Fibroblast of mammary gland (primary cell): ENCODE measurements at places on chromosomes 2 and 18.

GRCh38 chr2:150312271-150312670 is 175.2 kb downstream of the RND3 start:
- no peak for DNase-seq

- no peak for DNase-seq
These were observed 802.0 kb downstream of the DCC start for GRCh38 chr18:53142005-53142404.

- DNase-seq, result peak; percentile 54
These were observed 498.6 kb downstream of the TXNL1 start for GRCh38 chr18:56139792-56140254.

- no peak for DNase-seq
These were observed 250.6 kb downstream of the SMAD2 start for GRCh38 chr18:47679864-47680263.

DNA sequence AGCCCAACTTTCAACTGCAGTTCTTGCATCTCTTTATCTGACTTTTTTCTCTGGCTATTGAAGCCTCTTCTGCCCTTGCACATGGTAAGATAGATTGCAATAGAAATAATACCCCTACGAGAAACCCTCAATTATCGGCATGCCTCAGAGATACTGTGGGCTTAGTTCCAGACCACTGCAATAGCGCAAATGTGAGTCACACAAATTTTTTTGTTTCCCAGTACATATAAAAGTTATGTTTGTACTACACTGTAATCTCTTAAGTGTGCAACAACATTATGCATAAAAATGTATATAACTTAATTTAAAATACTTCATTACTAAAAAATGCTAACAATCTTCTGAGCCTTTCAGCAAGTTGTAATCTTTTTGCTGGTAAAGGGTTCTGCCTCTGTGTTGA is 124.7 kb downstream of the PDE1A start:
- DNase-seq, result peak; percentile 79

GRCh38 chr2:45879936-45880335 is 228.5 kb downstream of the PRKCE start:
- no peak for DNase-seq

DNA sequence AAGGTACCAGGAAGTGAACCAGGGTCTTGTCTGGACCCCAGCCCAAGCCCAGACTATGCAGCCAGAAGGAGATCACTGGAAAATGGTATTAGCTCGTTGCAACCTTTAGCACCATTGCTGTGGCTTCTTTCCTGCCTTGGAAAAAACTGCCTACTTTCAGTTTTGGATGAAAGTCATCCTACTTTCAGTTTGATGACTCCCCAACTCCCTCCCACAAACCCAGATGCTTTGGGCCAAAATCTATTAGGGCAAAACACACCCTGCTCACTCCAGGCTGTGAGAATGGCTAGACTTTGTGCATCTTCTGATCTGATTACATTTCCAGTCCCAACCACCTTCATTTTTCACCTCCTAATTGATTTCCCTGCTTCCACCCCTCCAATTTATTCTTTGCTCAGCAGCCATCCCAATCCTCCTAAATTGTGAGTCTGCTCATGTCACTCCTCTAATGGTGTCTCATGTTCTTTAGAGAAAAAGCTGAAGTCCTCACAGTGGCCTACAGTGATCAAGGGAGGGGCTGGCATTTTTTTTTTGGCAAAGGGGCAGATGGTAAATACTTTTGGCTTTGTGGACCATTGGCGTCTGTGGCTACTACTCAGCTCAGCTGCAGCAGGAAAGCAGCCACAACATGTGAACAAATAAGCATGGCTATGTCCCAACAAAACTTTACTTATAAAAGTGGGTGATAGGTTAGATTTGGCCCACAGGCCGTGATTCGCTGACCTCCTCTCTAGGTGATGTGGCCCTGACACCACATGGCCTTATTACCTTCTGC is 368.7 kb downstream of the SLC4A3 start:
- peak; percentile 38 for DNase-seq

DNA sequence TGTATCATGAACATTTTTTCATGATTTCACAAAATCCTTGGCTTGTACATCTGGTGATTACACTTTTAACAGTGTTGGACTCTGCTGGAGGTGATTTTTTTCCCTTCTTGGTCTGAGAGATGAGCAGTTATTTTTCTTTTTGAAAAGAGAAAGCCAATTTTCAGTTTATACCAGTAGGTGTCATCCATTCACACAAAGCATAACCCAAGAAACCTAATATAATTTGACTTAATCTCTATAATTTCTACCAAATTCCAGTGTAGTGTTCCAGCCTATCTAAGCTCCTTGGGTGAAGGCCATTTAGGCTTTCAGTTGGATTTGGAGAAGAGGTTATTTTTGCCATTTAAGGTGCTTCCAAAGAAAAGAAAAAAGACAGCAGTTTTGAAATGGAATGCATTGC is 7.7 kb upstream of the ICOS start:
- DNase-seq, result peak; percentile 20

DNA sequence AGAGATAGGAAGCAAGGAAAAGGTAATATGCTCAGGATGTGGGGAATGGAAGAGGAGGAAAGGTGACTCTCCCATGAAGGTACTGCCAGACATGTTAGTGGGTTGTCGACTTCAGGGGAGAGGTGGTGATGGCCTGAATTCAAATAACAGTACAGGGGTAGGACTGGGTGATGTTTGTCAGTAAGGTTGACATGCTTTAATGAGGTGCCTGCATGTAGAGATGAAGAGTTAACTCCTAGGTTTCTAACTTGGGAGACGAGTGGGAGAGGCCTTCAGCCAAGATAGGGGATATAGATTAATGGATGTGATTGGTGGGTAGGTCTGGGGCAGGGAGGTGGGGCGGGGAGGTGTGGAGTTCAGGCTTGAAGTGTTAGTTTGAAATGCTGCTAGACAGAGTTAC is 2.6 kb downstream of the NAPG start:
- no peak for DNase-seq

GRCh38 chr18:24936691-24937090 is 415.3 kb downstream of the ZNF521 start:
- DNase-seq, result no peak

DNA sequence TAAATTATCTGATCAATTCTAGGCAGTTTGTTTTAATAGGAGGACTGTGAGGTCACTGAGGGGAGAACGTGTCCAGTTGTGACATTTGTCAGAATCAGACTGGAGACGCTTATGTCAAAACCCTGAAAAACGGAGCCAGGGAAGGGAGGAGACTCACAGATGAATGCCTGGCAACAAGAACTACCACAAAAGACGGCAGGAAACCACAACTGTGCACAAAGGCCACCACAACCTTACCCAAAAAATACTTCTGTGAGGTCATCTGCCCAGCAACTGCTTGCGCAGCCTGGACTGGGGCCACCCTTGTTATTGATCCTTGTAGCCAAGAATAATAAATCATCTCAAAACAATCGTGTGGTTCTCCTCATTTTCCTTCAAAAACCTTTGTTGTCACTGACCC is 173.0 kb upstream of the ALKAL2 start:
- DNase-seq, result peak; percentile 2

- DNase-seq, result no peak
These were observed 240.3 kb upstream of the FBXO11 start for GRCh38 chr2:48146552-48146951.

- no peak for DNase-seq
These were observed 15.6 kb upstream of the LRATD1 start for GRCh38 chr2:14616950-14617349.

GRCh38 chr2:112588611-112589045 is 4.2 kb downstream of the CHCHD5 start:
- no peak for DNase-seq
